ENCODE measurements at places on chromosomes 4 and X. TPM values are rescaled to one million over a fixed set of nuclear protein-coding genes. Genes with fewer than 3 reads are reported as not detected.

CBR4 gene
- 14.5 TPM for total RNA-seq

HELT gene
- not detected for total RNA-seq

FAAH2 gene
- 0.16 TPM for total RNA-seq

PLAC1 gene
- total RNA-seq: under 0.01 TPM

CSAG3 gene
- total RNA-seq: not detected

MFAP3L gene
- total RNA-seq: 0.16 TPM

LRCH2 gene
- 11.2 TPM for total RNA-seq

PDGFRA gene
- 0.76 TPM for total RNA-seq

MECP2 gene
- 12.3 TPM for total RNA-seq

PABPC1L2B gene
- not detected for total RNA-seq

DGKK gene
- not detected for total RNA-seq

DCLK2 gene
- 0.97 TPM for total RNA-seq

EDA gene
- 0.94 TPM for total RNA-seq

ATP1B4 gene
- total RNA-seq: not detected

VSIG1 gene
- 1.0 TPM for total RNA-seq

NRK gene
- total RNA-seq: not detected

UGT2A2 gene
- not detected for total RNA-seq

FOXR2 gene
- not detected for total RNA-seq

PHOX2B gene
- not detected for total RNA-seq

CSAG2 gene
- not detected for total RNA-seq

RTL5 gene
- total RNA-seq: 1.1 TPM

AR gene
- total RNA-seq: 0.49 TPM

CENPVL1 gene
- not detected for total RNA-seq

GATA1 gene
- not detected for total RNA-seq

SEC24B gene
- 8.9 TPM for total RNA-seq

CD38 gene
- 5.3 TPM for total RNA-seq

SYTL5 gene
- total RNA-seq: not detected

CCDC110 gene
- 0.94 TPM for total RNA-seq

All from bladder microvascular endothelial cell (primary cell).